Stimulated activated CD8-positive, alpha-beta memory T cell treated with anti-CD3 and anti-CD28 coated beads, Interleukin-15, amount 100 ng/mL, for 4 hours (primary cell): ENCODE measurements at places on chromosomes 11 and 22.

DNA sequence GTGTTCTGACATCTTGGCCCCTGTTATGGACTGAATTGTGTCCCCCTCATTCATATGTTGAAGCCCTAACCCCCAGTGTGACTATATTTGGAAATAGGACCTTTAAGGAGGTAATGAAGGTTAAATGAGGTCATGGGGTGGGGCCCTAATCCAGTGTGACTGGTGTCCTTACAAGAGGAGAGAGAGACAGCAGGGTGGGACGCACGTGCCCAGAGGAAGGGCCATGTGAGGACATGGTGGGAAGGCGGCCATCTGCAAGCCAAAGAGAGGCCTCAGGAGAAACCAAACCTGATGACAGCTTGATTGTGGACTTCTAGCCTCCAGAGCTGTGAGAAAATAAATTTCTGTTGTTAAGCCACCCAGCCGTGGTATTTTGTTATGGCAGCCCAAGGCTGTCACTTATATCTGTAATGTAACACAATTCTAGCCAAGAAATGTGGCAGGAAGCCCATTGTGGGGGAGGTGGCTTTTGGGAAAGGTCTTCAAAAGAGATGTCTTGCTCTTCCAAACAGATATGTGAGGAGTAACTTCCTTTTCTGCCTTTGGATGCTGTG, 23.7 kb downstream of the SLC22A6 start:
- no peak for DNase-seq

GRCh38 chr11:48033918-48034341, 53.6 kb downstream of the PTPRJ start:
- DNase-seq, result no peak

DNA sequence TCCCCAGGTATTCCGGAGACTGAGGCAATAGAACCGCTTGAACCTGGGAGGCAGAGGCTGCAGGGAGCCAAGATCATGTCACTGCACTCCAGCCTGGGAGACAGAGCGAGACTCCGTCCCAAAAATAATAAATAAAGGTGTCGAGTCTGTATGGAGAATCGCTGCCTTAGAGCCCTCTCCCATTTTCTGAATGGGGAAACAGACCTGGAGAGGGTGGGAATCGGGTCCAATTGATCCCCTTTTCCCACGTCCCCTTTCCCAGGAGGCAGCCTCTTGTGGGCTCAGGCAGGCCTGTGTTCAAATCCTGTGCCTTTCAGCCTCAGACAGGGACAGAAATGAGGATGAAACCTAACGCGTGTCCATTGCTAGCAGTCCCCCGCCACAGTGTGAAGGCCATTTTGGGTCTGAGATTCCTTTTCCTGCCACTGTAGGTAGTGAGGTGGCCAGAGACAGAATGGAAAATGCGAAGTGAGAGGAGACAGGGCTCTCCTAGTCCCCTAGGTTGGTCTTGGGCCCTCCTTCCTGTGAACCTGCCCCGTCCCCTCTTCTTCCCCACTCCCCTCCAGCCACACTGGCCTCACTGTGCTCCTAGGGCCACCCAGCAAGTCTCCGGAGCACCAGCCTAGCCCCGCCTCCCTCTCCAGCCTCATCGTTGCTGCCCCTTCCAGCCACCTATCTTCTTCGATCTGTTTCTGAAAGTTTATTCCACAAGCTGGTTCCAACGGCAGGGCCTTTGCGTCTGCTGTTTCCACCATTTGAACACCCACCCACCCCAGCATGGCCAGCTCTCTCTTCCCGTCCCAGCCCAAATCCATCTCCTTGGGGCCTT, 2.7 kb upstream of the POLDIP3 start:
- no peak for DNase-seq

DNA sequence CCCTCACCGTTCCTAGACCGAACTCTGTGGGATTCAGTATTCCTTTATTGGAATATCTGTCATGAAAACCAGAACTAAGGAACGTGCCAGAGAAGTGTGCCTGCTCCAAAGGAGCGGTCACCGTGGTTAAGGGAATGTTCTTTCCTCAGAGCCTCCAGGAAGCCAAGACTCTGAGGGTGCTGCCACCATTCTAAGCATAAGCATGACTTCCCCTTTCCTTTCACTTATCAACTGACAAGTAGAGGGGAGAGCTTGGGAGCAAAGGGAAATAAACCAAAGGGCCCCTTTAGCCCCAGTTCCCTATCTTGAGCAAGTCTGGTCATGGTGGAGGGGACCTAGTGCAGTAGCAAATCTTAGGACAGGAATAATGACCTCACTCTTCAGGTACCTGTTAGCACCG, 26.8 kb downstream of the CTR9 start:
- DNase-seq, result no peak

DNA sequence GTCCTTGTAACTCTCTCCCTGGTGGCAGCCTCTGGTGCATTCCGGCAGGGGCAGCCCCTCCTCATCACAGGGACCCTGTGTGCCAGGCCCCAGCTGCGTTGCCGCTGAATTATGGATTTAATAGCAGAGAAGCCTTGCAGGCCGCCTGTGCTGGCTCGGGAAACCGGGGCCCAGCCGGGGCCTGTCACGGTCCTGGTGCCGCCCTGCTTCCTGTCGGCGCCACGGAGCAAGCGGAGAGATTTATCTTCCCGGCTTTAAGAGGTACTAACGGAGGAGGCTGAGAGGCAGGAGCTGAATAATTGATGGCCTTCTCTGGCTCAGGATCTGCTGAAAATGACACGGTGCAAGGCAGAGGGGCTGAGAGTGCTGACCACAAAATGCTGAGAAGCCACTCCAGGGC, 54.0 kb upstream of the CCDC188 start:
- DNase-seq, result no peak

DNA sequence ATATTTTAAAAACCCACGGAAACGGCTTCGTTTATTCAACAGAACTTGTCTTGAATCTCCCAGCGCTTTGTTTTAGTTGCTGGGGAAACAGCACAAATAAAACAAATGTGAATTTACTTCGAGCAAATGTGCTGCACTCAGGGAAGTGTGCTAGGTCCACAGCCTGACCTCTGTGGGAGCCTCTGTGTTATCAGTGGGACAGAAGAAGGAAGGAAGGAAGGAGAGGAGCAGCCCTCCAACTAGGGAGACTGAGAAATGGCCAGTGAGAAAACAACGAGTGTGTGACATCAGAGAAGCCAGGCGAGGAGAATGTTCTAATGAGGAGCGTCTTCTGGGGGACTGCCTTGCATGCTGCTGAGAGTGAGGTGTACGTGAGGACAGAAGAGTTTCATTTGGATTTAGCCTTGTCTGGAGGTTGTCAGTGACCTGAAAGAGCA, 42.7 kb downstream of the PPP6R3 start:
- no peak for DNase-seq
